Neural progenitor cell (in vitro differentiated cells): ENCODE measurements at places on chromosomes 6 and 20. TPM values are rescaled to one million over a fixed set of nuclear protein-coding genes. Genes with fewer than 3 reads are reported as not detected.

SLC17A2 gene
- not detected in 2 replicates for total RNA-seq

GRCh38 chr20:43711098-43711654 lies 15.6 kb downstream of the GTSF1L start:
- DNase-seq = no peak

- no peak for DNase-seq
Observed at GRCh38 chr6:12555267-12555666, 161.3 kb upstream of the PHACTR1 start.

GRCh38 chr6:37438930-37439329 lies 5.9 kb downstream of the CMTR1 start:
- no peak for DNase-seq

DNA sequence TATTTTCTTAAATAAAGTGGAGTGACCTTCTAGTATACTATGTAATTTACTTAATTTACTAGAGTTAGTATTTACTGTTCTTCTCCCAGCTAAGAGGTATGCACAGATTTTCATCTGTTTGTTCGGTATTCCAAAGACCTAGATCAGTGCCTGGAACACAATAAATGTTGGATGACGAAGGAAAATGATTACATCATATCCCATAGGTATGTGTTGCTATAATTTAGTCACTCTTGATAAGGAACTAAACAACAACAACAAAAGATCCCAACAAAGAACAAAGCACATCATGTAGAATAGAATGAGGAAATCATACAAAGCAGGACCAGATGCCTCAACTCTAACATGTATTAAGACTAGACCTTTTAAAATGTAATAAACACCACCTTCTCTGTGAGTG lies 89.6 kb upstream of the ADGRF1 start:
- no peak for DNase-seq
